ENCODE measurements at places on chromosomes 12 and 14.

- no peak for DNase-seq
Measured at GRCh38 chr12:62267480-62267879, 7.3 kb downstream of the USP15 start.

DNA sequence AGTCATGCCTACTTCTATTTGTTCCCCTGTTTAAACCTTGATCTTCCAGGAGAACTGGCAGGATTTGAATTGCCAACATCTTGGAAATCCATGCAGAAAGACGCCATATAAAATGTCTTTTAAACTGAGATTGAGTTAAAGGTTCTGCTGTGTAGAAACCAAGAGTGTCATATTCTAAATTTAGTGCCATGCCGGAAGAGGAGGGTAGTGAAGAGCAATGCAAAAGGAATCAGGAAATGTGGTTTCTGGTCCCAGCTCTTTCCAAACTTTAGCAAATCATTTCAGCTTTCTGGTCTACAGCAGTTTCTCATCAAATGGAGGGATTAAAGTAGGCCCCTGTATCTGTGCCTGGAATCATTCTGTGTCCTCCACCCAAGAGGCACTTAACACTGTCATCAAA lies 85.7 kb downstream of the BTG1 start:
- no peak for DNase-seq

DNA sequence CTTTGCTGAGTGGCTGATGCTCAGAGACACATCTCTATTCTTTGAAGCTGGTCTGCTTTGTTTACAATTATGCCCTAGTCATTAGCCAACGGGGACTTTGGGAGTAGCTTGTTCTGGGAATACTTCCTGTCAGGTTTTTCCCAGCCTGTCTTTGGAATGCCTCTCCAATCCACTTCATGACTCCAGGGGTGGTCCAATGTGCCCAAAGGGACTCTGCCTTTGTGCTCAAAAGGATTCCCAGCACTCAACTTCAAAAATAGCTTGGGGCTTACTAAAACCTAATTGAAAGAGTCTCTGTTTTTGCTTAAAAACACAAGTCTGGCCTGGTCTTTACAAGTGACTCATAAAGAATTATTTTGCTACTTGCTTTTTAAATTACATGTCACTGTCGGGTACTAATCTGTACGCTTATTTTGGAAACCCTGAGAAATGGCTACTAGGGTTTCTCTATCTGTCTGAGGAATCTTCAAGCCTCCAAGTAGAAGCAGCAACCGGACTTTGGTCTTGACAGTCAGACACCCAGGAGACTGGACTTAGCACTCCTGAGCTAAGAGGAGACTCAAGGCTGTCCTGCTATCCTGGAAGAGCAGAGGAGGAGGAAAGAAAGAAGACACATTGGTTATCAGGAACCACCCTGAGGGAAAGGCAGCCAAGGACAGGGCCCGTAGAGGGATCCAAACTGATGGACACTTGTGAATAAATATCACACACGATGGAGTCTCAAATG lies 20.7 kb downstream of the PHLDA1 start:
- peak; percentile 19 for DNase-seq

DNA sequence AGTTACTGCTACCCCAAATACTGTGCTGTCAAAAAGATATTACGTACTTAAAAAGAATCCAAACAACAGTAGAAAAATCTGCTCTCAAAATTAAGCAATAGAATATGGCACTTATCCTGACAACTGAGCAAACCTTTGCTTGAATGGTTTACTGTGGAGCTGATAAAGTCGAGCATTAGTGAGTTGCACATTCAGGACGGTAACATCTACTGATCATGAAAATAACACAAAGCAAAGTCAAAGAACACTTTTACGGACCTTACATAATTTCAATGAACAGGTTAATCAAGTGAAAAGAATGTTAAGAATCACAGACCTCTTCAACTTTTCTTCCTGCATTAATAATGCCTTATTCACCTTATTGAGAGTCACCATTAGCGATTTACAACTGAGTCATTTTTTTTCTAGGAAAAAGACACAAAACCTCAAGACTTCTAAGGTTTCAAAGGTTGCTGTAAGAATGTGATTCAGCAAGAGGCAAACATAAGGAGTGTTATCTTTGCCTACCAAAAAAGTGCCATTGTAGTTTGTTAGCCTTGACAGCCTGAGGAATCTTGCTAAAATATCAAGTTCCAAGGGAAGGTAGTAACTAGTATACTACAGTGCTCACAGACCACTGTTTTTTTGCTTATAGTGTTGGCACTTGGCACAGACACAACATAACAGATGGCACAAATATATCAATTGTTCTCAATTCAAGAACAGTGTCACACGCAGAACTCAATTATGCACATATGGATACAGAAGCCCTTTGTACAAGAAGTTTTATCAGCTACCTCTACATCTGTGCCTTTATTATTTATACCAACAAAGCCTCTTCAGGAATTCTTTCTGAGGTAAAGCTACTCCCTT lies 334.2 kb upstream of the RPL10L start:
- no peak for DNase-seq

- DNase-seq: no peak
Measured at GRCh38 chr12:51837286-51837685, 11.2 kb downstream of the FIGNL2 start.
